ENCODE measurements at places on chromosomes 2 and 18.
A peak's percentile ranks its signal among the peaks of the same experiment; 100 is the strongest.

GRCh38 chr18:61225336-61225735, 107.9 kb upstream of the CDH20 start:
- H3K27me3 ChIP-seq = no peaks in the 10 kb centered on the region
- H3K4me1 ChIP-seq = no peaks in the 10 kb centered on the region
- H3K27ac ChIP-seq = no peak overlapping the region
- H3K4me3 ChIP-seq = no peak overlapping the region
- no peaks in the 10 kb centered on the region for H3K36me3 ChIP-seq
- DNase-seq = no peak

DNA sequence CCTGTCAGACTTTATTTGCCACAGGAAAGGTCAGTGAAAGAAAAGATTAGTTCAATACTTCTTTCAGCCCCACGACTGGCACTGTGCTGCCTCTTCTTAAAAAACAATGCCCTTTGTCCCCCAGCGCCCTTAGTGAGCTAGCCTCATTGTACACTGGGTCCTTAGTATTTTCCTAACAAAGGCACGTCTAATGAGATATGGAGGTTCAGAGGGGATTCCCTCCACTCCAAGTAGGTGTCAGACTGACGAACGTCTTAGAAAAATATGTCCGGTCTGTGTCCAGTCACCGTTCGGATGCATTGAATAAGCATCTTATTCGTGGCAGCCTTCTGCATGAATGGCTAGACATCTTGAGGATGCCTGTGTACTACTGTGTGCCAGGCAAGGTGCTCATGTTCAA, 1.1 kb downstream of the FECH start:
- H3K27me3 ChIP-seq = no peaks in the 10 kb centered on the region
- peaks cover 8% of the 10 kb centered on the region for H3K36me3 ChIP-seq
- H3K27ac ChIP-seq = no peak overlapping the region
- peaks cover 9% of the 10 kb centered on the region for H3K4me1 ChIP-seq
- peak; percentile 33 for DNase-seq

- H3K4me1 ChIP-seq = no peaks in the 10 kb centered on the region
- DNase-seq = no peak
- H3K27me3 ChIP-seq = peaks cover 3% of the 10 kb centered on the region
- no peak overlapping the region for H3K4me3 ChIP-seq
These were observed 141.0 kb downstream of the RPIA start for GRCh38 chr2:88832311-88832991.

GRCh38 chr18:25061395-25061794, 290.6 kb downstream of the ZNF521 start:
- H3K4me3 ChIP-seq = no peak overlapping the region
- no peaks in the 10 kb centered on the region for H3K27me3 ChIP-seq
- peaks cover 4% of the 10 kb centered on the region for H3K4me1 ChIP-seq
- H3K27ac ChIP-seq = no peak overlapping the region
- H3K36me3 ChIP-seq = peaks cover 7% of the 10 kb centered on the region

All from neuronal stem cell (in vitro differentiated cells).